Occipital lobe (tissue), 3 donors: ENCODE measurements at places on chromosomes 1 and 21.

GRCh38 chr1:185645162-185645640, 89.0 kb upstream of the HMCN1 start:
- DNase-seq = no peak

- no peak for DNase-seq
These were observed 24.1 kb downstream of the UBR4 start for GRCh38 chr1:19186001-19186400.

DNA sequence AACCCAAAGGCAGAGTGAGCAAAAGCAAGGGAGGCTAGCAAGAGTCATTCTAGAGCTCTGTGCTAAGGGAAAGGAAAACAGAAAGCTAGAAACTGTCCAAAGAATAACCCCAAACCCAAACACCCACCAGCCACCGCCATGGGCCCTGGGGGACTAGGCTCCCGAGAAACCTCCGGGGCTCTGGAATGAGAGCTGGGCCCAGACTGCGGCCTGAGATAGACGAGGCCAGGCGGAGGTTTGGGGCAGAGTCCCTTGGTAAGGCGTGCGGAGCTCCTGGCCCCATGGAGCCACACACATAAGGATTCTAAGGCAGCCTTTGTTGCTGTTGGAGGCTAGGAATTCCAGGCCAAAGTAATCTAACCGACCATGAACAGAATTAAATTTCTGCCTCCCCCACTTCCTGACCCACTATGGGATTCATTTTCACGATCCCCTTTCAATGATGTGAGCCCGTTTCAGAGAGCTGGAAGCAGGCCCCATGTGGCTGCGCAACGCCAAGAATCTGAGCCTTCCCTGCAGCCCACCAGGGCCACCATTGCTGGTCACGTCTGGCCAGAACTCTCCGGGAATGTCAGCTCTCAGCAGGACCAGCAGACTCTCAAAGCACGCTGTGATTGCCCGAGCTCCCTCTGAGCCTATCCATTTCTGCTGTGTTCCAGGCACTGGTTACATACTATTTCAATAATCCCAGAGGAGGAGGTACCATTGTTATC, 145.0 kb downstream of the TRABD2B start:
- DNase-seq = no peak

GRCh38 chr1:245856944-245857531, 650.0 kb downstream of the SMYD3 start:
- DNase-seq = no peak

DNA sequence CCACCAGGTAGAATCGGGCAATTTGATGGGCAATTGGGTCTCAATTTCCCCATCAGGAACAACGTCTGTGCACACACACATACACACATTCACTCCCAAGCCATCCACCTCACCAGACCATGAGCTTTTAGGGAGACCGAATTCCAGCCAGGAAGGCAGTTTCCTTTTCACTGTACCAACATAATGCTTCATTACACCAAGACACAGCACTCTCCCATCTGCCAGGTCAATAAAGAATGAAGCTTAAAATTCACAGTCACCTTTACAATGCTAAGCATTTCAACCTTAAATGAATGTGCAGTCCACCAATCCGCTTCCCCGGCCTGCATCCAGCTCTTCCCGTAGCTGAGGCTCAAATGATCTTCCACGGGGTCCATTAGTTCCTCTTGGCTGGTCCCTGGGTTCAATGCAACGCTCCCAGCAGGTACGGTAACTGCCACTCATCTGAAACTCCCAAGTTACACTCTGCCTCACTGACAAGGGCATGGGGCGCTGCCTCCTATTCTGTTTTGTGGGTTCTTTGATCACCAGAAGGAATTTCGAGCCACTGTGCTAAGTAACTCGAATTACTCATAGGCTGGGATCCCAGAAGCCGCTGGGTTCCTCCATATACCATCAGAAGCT, 105.0 kb downstream of the SIM2 start:
- DNase-seq = no peak

DNA sequence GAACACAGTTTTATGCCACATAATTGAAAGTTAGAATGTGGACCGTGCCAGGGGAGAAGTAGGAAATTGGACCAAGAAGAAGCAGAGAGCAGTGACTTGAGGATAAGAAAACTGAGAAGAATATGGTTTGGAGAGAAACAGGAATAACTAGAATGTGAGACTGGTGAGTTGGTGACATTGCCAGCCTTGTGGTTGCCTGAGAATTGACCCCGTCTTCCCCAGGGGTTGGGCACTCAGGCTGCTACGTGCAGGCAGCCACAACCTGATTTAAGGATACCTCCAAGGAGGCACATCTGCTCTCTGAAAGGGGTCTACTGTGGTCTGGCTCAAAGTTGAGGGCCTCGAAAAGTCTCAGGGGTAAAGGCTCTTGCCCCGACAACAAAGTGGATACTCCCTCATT, 112.1 kb upstream of the ARTN start:
- no peak for DNase-seq

DNA sequence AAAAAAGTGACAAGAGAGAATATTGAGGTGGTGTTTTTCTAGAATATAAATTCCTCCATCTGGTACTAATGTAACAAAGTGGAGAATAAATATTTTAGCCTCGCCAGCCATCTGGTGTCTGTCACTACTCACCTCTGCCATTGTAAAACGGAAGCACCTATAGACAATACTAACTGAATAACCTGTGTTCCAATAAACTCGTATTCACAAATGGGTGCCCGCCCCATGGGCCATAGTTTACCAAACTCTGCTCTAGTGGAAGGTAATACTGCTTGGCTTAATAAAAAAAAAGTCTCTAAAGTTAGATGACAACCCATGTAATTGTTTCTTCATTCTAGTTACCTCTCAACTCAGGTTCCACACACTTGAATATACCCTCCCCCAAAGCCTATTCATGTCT, 8.1 kb downstream of the MIS18A start:
- DNase-seq = no peak

GRCh38 chr1:230696722-230697437, 17.0 kb downstream of the AGT start:
- DNase-seq = no peak
